ENCODE measurements at places on chromosomes 7 and 10.

- no peak for DNase-seq
Observed at GRCh38 chr7:88233828-88234227, 14.0 kb upstream of the SRI start.

DNA sequence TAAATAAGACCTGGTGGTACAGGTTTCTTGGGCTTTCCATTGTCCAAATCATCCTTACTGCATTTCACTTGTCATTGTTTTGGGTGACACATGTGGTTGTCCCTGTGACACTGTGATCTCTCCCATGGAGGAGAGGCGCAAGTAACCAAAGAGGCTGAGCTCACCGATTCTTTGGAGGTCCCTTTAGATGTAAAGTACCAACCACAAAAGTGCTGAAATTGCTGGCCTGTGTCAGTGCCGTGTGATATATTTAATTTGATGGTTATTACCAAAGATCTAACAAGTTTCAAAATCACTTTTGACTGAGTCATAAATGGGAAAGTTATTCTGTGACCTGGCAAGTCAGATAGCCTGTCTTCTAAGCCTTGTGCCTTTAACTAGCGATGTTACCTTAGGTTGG is 19.4 kb downstream of the MCM10 start:
- no peak for DNase-seq

DNA sequence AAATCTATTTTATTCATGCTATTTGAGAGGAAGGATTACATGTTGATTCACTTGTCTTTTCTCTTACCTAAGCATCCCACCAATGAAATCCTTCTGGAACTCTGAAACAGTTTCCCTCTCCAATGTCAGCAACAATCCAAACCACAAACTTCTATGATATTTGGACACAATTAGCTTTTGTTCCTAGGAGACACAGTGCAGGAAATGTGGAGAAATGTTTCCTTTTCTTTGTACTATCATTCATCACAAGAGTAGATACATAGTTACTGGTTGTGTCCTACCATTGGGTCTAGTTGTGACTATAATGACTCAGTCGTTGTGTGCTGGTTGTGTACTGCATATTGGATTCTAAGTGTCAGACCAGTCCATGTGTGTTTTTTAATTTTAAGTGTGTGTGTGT is 156.8 kb upstream of the MAGI2 start:
- peak; percentile 19 for DNase-seq

GRCh38 chr7:99125505-99125865 is 18.4 kb downstream of the SMURF1 start:
- DNase-seq: no peak

- no peak for DNase-seq
Observed at GRCh38 chr10:116056445-116057293, 216.3 kb downstream of the GFRA1 start.

DNA sequence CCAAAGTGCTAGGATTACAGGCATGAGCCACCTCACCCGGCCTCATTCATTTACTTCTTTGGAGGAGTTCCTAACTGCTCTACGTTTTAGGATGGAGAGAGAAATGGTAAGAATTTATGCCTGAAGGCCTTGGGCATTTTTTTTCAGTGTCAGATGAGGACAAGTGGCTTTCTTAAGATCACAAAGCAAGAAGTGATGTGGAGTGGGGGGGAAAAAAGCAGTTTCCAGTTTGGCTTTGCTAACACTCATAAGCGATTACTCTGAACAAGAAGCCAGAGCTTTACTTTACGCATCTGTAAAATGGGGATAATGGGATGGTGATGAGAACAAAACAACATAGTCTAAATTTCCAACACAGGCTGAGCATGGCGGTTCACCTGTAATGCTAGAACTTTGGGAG is 2.6 kb upstream of the PPIA start:
- no peak for DNase-seq

GRCh38 chr10:89245802-89246201 is 5.8 kb downstream of the LIPA start:
- no peak for DNase-seq

GRCh38 chr7:30019960-30020359 is 6.5 kb downstream of the FKBP14 start:
- no peak for DNase-seq

DNA sequence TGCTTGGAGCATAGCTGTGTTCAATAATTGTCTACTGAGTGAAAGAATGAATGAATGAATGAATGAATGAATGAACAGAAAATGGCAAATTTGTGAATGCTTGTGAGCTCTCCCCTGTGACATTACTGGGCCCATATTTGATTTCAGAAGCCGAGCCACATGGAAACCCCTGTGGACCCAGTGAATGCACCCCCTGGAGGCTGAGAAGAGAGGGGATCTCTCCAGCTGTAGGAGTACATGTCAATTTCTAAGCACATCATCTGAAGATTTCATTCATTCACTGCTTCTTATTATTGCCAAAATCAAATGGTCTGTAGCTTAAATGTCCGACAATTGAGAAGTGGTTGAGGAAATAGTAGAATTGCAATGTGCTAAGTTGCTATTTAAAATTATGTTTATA is 58.3 kb upstream of the DOCK1 start:
- no peak for DNase-seq

- DNase-seq: no peak
Observed at GRCh38 chr10:70123817-70124216, 8.8 kb downstream of the AIFM2 start.

- DNase-seq: no peak
Observed at GRCh38 chr7:127782075-127782474, 130.1 kb downstream of the SND1 start.

- no peak for DNase-seq
Observed at GRCh38 chr7:92584953-92585352, 5.2 kb downstream of the FAM133B start.

DNA sequence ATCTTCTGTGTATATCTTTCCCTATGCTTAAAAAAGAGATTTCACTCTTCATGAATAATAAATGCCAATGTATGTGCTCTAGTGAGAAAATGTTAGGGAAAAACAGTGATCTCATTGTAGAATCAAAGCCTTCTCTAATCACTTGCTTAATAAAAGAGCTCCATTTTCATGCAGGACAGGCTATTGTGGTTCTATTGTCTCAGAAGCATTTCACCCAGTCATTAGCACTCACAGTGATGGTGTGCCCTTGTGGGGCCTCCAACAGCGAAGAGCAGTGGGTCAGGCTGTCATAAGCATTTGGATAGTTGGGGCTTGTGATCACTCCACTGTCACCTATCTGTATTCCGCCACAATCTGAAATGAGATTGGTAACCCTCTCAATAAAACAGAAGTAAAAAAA is 83.9 kb upstream of the RSU1 start:
- DNase-seq: no peak

- DNase-seq: no peak
Observed at GRCh38 chr10:103045961-103046360, 127.9 kb downstream of the CNNM2 start.

- DNase-seq: no peak
Observed at GRCh38 chr7:17060051-17060450, 178.3 kb upstream of the AGR3 start.

DNA sequence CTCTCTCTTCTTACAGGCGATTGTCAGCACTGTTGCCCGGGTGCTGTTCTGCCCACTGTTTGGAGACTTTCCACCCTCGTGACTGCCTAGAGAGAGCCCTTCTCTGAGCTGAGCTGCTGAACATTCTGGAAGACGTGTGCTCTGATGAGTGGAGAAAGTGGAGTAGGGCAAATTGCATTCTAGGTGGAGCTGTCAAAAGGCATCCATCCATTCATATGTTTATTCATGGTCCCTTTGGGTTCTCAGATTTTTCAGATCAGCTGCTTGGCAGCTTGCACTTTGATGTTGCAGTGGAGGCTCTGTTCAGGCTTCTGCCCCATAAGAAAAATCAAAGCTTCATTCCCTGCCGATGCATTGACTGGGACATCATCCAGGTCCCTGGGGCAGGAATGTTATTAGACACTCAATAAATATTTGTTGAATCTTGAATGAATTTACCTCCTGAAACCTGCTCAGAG is 120.7 kb upstream of the EEPD1 start:
- DNase-seq: no peak

All from kidney glomerular epithelial cell (primary cell).